ENCODE measurements at places on chromosomes 16 and 17. TPM values are rescaled to one million over a fixed set of nuclear protein-coding genes. Genes with fewer than 3 reads are reported as not detected.
A peak's percentile ranks its signal among the peaks of the same experiment; 100 is the strongest.

DNA sequence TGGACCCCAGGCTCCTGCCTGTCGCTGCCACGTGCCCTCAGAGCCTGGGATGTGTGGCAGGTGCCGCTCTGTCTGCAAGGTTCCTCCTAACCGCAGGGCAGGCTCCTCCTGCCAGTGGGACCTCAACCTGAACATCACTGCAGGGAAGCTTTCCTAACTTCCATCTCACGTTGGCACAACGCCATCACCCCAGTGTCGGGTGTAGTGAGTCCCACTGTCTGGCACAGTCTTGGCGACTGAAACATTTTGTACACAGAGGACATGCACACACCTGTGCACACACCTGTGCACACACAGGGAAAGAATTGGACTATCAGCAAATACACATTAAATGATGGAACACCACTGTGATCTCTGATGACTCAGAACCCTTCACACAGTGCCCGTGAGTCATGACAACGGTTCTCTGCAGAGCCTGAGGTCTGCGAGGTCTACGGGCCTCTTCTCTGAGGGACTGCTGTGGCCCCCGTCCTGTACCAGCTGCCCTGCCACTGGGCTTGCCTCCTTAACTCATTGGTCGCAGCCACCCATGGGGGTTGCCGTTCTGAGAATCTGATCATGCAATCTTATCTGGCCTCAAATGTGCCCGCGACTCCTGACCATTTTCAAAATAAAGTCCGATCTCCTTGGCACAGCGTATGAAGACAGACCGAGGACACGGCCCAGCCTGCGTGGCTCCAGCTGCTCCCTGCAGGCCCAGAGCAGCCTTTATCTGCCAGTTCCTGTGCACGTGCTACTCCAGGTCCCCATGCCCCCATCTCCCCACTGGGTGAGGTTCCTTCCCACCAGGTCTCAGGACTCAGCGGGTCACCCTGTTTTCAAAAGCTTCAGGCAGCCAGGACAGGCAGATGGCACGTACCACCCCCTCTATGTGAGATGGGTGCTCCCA, 7.6 kb downstream of the CCDC57 start:
- no peak for DNase-seq

GRCh38 chr17:63246344-63246743, 199.8 kb downstream of the CYB561 start:
- no peak for DNase-seq

- no peak for DNase-seq
Measured at GRCh38 chr16:59339871-59340270, 605.8 kb upstream of the GOT2 start.

DNA sequence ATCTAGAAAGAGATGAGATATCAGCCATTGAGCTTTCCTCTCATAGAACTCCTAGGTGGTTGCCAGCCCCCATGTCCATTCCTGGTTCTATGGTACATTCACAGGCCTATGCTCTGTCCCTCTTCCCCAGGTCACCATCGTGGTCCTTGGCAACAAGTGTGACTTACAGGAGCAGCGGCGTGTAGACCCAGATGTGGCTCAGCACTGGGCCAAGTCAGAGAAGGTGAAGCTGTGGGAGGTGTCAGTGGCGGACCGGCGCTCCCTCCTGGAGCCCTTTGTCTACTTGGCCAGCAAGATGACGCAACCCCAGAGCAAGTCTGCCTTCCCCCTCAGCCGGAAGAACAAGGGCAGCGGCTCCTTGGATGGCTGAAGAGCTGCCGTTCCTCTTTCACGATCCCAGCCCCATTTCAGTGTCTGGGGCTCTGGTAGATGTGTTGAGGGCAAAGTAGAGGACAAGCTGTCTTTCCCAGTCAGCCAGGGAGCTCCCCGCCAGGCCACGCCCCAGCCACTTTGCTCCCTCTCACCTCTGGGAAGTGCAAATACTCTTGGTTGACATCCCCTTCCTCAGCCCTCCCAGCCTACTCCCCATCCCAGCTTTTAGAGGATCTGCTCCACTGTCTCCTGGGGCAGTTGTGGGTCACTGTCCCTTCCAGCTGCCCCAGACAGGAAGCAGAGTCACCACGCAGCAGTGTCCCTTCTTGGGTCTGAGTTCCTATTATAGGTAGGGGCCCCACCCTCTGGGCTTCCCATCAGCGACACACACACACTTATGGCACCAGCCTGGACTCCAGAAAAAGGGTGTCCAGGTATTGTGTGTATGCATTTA, 3.8 kb downstream of the NKIRAS2 start:
- DNase-seq, result no peak

- no peak for DNase-seq
Measured at GRCh38 chr17:44067545-44067940, 1.1 kb upstream of the LSM12 start.

DNA sequence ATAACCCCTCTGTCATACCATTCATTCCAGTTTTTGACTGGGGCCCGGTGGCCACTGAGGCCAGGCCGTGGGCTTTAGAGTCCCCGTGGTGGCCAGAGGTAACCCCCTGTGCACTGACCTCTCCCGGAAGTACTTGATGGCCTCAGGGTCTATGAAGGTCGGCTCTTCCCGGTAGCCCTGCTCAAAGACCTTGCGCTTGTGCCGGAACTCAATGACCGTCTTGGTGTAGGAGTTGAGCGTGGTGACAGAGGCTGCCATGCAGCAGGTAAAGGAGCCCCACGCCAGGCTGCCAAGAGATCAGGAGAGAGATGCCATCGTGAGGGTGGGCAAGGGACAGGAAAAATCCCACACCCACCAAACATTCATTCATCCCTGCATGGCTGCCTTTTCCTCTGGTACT, 234.8 kb downstream of the GSG1L start:
- no peak for DNase-seq

DNA sequence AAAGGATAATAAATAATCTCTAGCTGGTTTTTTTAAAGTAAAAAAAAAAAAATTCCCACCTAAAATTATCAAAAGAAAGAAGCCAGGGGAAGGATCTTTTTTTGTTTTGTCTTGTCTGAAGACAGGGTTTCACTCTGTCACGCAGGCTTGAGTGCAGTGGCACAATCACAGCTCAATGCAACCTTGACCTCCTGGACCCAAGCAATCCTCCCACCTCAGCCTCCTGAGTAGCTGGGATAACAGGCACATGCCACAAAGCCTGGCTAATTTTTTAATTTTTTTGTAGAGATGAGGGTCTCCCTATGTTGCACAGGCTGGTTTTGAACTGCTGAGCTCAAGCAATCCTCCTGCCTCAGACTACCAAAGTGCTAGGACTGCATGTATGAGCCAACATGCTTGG, 78.4 kb upstream of the STAC2 start:
- no peak for DNase-seq

DNA sequence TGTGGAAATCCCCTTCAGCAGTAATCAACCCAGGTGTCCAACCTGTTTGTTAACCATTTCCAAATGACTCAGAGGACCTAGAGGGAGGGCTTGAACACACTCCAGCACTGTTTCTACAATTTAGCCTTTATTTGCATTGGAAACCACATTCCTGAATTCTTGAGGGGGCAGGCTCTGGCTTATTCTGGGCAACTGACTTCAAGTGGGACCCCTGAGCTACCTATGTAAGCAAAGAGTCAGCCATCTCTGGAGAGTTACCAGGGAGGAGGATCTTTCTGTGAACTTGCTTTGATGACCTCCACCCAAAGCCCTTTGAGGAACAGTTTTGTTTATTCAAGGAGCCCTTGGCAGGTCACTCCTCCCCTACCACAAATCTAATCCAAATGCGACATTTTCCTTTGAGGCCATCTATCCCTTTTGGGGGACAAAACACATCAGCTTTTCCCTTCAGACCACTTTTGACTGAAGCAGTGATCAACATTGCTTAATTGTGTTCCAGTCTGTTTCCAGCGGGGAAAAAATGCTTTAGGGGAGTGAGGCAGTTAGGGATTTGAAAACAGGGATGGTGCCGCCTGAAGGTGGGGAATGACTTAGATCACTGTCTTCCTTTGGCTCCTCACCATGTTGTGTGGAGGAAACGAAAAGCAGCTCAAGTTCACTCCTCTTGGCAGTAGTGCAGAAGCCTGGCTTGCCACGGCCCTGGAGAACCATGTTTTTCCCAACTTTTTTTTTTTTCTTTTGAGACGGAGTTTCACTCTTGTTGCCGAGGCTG, 46.2 kb downstream of the TUBD1 start:
- DNase-seq, result no peak

DNA sequence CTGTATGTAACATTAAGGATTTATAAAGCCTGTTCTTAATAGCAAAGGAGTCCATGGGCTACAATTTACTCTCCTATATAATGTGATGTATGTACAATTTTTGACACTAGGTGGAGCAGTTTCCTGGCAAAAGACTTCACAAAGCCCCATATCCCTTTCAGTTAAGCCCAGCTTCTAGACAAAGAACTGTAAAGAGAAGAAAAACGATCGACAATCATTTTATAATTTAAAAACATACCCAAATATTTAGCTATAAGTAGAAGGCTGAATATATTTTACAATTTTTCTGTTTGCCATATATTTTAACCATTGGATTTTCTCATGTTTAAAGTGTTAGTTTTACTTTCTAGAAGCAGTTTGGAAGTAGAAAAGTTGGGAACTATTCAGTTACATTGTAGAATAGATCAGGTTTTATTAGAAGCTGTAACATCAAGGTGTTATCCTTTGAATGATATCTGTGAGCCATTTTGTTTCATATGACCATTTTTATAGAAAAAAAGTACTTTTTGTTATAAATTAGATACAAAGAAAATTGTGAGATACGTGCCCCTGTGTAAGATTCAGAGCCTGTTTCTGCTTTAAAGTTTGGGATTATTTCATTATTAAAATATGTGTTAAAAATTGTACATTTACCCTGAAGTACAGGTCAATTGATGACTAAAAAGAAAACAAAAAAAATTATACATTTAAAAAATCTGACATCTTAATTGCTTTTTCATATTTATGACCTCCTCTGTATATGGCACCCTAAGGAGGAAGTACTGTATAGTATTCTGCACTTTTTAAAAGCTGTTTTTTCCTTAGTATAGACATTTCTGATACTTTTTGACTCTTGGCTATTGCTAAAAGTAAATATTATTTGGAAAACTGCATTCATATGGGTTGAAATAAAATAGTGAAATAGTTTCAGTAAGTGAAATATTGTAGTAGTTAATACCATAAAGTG, 46.3 kb downstream of the VMP1 start:
- no peak for DNase-seq

- no peak for DNase-seq
Measured at GRCh38 chr16:8958344-8959167, 5.2 kb downstream of the USP7 start.

GRCh38 chr17:41318231-41318630, 2.7 kb upstream of the KRTAP17-1 start:
- DNase-seq, result no peak

- DNase-seq, result no peak
Measured at GRCh38 chr17:76040376-76040775, 13.3 kb upstream of the EVPL start.

DNA sequence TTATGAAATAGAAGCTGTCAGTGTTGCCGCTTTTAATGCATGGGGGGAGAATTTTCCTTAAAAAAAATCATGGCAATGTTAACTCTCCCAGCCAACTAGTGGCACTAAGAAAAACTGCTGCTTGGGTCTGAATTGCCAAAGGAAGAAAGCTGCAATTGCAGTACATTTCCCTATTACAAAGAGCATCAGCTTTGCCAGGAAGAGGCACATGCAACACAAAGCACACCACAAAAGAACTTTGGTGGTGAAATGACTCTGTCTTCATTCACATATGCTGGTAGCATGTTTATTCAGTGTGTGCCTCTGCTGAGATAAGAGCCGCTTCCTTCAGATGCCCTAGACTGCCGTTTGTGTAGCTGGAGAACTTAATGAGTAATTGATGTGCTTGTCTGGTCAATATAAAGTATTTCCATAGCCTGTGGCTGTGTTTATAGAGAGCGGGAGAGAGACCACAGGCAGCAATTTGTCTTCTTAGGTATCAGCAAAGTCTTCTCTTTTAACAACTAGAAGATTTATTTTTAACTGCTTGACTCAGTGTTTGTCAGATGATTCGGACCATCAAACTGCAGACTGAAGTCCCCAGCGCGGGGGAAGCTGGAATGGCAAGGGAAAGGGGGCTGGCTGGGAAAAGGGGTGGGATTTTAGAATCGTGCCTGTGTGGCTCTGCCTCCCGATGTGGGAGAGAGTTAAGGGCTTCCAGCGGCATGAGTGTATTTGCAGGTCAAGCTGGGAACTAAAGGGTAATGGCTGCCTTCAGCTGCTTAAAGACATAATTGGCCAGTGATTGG, 115.1 kb downstream of the MRTFB start:
- no peak for DNase-seq

GRCh38 chr17:80008383-80008840, 27.3 kb downstream of the TBC1D16 start:
- DNase-seq, result peak; percentile 81

- DNase-seq, result peak; percentile 81
Measured at GRCh38 chr17:79045842-79046196, 21.9 kb downstream of the C1QTNF1 start.

DNA sequence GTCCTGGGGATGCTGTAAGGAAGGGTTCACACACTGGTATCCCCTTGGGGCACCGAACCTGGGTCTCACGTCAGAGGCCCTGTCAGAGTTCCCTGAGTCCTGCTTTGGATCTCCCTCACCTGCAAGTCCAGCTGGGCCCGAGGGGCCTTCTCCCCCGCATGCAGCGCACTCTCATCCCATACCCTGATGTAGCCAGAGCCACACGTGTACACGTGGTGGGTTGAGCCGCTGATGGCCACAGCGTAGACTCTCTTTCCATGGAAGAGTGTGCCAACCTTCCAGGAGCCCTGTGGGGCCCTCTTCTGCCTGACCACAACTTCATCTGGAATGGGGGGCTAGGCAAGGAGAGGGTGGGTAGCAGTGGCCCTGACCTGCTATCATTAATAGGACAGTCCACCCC, 9.9 kb downstream of the TLE7 start:
- no peak for DNase-seq

Gene TMEM98
- total RNA-seq, result 41.9 TPM

Gene TNFRSF13B
- total RNA-seq, result 0.83 TPM

Gene BFAR
- 60.3 TPM for total RNA-seq

Gene PMFBP1
- total RNA-seq, result 1.6 TPM

Gene ACE
- total RNA-seq, result 7.5 TPM

Gene MYH13
- not detected for total RNA-seq

Gene OR4D1
- not detected for total RNA-seq

Gene PDILT
- not detected for total RNA-seq

Gene EFCAB13
- 15.4 TPM for total RNA-seq

Measured in ureter (tissue), 1 donor.